ENCODE measurements at places on chromosomes 1 and 21.

DNA sequence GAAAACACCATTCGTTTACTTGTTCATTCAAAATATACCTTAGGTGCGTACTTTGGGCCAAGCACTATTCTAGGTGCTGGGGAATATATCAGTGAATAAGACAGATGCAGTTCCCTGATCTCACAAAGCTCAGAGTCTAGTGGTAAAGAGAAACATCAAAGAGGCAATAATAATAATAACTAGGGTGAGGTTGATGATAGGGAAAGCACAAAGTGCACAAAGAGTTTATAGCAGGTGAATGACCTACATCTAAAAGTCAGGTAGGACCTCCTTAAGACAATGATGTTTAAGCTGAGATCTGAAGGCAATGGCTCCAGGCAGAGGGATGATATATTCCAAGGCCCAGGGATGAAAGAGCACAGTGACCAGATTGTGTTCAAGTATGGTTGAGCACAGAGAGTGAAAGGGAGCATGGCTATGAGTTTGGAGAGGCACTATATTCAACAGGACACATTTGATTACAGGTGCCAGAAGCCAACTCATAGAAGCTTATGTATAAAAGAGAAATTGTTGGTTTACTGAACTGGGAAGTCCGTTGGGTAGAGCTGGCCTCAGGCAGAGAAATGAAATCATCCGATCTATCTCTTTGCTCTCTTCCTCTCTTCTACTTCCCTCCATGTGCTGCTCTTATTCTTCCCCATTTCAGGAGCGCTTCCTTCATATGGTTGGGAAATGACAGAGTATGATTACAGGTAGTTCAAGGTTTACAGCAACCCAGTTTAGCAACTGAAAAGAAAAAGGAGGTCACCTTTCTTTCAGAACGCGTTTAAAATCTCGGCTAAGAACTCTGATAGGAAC, 23.0 kb upstream of the CCT8 start:
- no peak for DNase-seq

DNA sequence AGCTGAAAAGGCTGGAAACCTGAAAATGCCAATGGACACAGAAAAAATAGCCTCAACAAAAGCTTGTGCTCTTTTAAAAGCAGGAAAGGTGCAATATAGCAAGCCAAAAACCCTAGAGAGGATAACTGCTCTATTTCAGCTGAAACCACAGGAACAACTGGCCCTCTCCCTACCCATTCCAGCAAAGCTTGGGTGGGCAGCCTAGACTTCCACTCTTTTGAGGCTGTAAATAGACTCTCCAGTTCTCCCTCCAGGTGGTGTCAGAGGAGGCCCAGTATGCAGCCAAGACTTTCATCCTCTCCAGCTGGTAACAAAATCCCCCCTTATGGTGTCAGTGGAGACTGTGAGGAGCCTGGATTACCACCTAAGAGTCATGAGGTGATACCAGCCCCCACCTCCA, 206.9 kb upstream of the PLD5 start:
- no peak for DNase-seq

DNA sequence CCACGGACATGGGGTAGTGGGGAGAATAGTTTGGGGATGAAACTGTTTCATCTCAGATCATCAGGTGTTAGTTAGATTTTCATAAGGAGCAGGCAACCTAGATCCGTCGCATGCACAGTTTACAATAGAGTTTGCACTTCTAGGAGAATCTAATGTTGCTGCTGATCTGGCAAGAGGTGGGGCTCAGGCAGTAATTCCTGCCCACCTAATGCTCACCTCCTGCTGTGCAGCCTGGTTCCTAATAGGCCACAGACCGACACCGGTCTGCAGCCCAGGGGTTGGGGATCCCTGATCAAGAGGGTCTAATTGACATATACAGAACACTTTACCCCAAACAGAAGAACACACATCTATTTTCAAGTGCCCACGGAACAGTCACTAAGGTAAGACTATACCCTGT, 275.1 kb downstream of the PTPRU start:
- DNase-seq: no peak

GRCh38 chr1:56901716-56902115, 47.1 kb downstream of the C8A start:
- DNase-seq: no peak

- no peak for DNase-seq
Observed at GRCh38 chr1:162899422-162900146, 38.6 kb upstream of the CCDC190 start.

- no peak for DNase-seq
Observed at GRCh38 chr1:63575340-63575826, 17.8 kb upstream of the PGM1 start.

GRCh38 chr21:32190493-32191144, 88.2 kb downstream of the MIS18A start:
- DNase-seq: no peak

DNA sequence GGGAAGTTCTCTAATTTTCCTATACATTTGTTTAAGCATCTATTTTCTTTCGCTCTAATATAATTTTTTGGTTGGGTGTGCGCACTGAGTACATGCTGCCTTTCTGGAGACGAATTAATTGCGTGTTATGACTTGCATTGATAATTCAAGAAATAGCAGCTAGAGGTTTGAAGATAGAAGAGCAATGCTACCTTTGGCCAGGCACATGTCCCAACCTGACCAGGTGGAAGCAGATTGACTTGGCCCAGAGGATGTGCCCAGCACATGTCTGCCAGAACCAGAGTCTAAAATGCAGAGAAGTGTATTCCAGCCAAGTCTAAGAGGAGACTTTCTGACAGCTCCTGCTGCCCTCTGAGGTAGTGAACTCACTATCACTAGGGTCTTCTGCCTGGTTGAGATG, 114.3 kb downstream of the SLC35F3 start:
- DNase-seq: no peak

DNA sequence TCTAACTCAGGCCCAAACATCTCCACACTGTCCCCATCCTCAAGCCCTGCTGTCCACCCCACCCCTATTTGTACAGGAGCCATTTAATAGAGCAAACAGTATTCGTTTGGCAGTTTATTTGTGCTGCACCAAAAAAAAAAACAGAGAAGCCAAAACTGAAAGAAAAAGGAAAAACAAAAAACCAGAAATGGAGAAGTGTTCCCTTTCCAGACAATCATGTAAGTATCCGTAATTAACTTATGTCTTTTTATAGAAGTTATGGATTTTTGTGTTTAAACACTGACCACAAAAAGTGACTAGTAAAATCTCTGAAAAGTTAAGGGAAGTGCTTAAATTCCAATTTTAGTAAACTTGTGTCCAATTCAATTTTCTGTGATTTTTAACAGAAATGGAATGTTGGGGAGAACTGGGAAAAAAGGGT, 40.4 kb upstream of the ZBTB18 start:
- DNase-seq: no peak

- DNase-seq: peak; percentile 11
Observed at GRCh38 chr1:27503844-27504587, 14.0 kb upstream of the WASF2 start.

GRCh38 chr1:66119148-66119547, 326.5 kb downstream of the PDE4B start:
- DNase-seq: no peak

- DNase-seq: no peak
Observed at GRCh38 chr1:183259924-183260323, 73.9 kb downstream of the LAMC2 start.

DNA sequence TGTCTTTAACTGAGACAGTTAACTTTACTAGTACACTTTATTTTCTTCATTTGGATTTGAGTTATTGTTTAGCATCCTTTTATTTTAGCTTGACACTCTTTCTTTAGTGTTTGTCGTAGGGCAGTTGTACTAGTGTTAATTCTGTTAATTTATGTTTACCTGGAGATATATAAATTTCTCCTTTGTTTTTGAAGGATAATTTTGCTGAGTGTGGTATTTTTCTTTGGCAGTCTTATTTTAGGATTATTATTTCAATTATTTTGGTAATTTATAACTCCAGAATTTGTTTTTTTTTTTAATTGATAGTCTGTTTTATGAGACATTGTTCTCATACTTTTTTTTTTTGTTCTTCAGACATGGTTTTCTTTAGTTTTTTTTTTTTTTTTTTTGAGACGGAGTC, 73.8 kb upstream of the CHODL start:
- DNase-seq: no peak

DNA sequence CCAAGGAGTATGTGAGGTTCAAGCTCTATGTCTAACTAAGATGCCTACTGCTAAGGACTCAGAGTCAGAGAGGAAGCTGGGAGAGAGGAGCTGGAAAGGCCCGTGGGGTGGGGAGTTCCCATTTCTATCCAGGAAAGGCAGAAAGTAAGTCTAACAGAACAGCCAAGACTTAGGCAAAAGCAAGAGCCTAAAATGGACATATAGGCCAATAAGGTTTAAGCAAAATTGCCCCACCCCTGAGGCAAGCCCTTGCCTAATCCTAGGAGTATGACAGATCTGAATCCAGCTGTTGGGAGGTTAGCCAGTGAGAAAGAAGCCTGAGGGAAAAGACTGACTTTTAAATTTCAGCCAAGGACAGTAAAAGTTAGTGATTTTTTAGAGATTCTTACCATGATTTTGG, 1.6 kb upstream of the KLHDC9 start:
- DNase-seq: no peak

- DNase-seq: peak; percentile 44
Observed at GRCh38 chr1:162822391-162823200, 32.1 kb downstream of the HSD17B7 start.

DNA sequence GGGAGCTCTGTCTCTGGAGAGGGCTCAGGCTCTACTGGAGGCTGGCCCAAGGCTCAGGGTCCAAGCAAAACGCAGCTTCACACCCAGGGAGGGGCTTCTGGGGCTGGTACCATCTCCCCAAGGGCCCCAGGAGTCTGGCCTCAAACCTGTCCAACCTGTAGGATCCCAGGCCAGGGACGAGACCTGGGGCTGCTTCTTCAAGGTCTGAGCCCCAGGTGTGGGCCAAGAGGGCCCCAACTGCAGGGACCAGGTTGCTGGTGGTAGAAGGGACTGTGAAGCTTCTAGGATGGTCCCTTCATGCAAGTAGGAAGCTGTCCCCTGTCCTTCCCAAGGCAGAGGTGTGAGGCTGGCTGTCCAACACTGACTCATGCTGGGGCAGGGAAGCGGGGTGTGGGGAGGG, 7.8 kb upstream of the MMEL1 start:
- DNase-seq: no peak

GRCh38 chr1:115828101-115829022, 12.6 kb downstream of the NHLH2 start:
- peak; percentile 22 for DNase-seq

GRCh38 chr1:186605762-186606350, 74.4 kb downstream of the PTGS2 start:
- peak; percentile 15 for DNase-seq

- no peak for DNase-seq
Observed at GRCh38 chr1:217443845-217444244, 187.0 kb downstream of the GPATCH2 start.

DNA sequence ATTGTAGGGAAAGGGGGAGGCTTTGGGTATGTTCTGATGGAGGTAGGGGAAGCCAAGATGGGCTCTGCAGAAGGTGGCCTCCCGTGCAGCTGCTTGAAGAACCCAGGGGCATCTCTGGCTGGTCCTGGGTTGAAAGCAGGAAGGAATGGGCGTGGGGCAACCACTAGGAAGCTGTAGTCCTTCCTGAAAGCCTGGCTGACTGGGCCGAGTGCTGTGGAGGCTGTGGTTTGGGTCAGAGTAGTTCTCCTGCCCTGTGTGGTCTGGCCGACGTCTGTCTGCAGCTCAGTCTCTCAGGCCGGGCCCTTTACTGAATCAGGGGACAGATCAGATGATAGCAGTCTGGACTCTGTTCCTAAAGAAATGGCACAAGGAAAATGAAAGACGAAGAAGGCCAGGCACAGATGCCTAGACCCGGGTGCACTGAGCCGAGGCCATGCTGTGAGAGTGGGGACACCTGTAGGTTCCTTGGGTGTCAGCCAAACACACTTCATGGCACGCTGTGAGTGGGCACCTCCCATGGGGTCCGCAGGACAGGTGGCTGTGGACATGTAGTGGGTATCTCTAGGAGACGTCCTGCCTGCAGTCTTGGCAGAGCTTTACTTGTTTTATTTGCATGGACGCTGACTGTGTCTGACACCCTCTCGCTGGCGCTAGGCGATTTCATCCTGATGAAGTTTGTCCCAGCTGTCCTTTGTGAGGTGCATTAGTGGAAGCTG, 87.0 kb downstream of the POFUT2 start:
- no peak for DNase-seq

DNA sequence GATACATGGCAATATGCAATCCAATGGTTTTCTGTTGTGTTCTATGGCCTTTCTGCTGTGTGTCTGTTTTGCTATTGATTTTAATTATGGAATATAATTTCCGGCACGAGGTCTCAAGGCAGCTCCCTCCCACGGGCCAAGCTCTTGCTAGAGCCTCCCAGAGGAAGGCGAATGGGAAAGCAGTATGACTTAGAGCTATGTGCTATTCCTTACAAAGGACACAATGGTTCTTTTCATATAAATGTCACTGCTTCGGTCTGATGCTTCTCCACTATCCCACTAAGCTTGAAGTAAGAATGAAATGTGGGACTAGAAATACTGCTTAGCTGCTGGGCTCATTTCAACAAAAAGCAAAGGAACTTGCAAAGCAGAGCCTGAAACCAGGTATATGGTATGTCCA, 322.2 kb upstream of the BEND5 start:
- DNase-seq: peak; percentile 7

- no peak for DNase-seq
Observed at GRCh38 chr1:180940445-180940844, 27.7 kb downstream of the KIAA1614 start.

DNA sequence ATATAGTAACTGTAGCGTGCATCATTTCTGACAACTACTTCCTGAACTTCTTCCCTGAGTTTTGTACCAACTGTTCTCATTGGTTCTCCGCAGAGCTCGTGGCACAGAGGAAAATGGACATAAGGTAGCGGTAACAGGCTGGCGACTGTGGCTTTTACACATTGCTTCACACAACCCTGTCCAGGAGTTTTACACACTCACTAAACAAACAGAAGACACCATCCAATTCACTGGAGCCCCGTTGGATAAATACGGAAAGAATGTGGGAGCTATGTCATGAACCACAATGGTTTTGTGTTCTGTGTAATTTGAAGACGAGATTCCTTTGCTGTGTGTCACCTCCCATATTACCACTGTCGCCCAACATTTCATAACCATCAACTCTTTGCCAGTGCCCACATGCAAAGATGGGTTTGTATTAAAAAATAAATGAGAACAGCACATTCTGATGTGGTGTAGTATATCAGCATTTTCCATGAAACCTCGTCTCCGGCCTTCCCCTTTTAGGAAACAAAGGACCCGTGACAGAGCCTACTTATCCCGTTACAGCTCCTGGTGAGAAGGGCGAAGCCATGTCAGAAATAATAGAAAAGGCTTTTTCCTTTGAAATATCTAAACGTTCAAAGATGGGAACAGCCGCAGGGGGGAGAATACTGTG, 47.4 kb upstream of the ENAH start:
- no peak for DNase-seq

GRCh38 chr1:18875107-18875795, 15.8 kb upstream of the TAS1R2 start:
- DNase-seq: peak; percentile 90

- no peak for DNase-seq
Observed at GRCh38 chr1:223411710-223412109, 18.5 kb downstream of the CCDC185 start.
